Suprapubic skin (tissue), 4 donors: ENCODE measurements at places on chromosomes 13 and 19.

- DNase-seq = no peak
Observed at GRCh38 chr19:16778796-16779411, 50.3 kb upstream of the SIN3B start.

- no peak for DNase-seq
Observed at GRCh38 chr13:39044536-39044935, 6.3 kb downstream of the NHLRC3 start.

DNA sequence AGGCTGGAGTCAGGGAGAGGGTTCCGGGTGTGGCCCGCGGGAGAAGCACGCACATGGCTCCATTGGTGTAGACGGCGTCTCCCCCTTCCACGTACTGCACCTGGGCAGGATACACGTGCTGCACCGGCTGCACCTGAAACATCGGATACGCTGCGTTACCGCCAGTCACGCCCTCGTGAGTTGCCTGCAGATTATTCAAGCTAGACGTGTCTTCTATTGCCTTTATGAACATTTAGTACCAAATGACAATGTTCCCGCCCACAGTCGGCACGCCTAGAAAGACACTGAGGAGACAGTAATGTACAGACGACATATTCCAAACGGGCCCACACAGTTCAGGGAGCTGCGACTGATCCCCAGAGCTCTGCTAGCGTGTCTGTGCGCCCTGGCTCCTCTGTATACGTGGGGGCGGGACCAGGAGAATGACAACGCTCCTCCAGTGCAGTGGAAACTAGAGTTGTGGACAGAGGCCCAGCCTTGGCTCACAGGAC is 64.1 kb upstream of the RANBP3 start:
- peak; percentile 52 for DNase-seq

GRCh38 chr19:29173896-29174295 is 39.1 kb downstream of the UQCRFS1 start:
- DNase-seq = no peak

GRCh38 chr13:25677956-25678355 is 306.2 kb downstream of the ATP8A2 start:
- DNase-seq = no peak

- no peak for DNase-seq
Observed at GRCh38 chr19:29711584-29712132, 3.4 kb downstream of the C19orf12 start.

DNA sequence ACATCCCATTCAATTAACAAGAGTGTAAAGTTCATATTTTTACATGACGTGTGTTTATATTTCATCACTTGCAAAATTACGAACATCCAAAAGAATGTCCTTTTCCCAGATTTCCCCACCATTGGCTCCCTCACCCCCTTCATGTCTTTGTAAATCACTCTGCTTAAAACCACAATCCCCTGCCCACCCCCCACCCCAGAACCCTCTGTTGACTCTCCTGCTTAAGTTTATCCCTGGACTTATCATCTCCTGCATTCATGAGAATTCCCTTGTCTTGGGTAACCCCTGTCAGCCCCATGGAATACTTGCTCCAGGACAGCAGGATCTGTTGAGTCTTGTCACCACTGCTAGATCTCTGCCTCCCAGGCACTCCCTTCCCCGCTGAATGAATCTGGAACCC is 109.9 kb downstream of the COL4A1 start:
- DNase-seq = no peak

- peak; percentile 63 for DNase-seq
Observed at GRCh38 chr13:36673838-36674326, at the start of gene SERTM1. Gene SERTM1 (plus strand): TSS chr13:36674020. CDS start chr13:36695079, 21,059 bp downstream.

- DNase-seq = no peak
Observed at GRCh38 chr13:80447747-80448146, 106.8 kb upstream of the SPRY2 start.

DNA sequence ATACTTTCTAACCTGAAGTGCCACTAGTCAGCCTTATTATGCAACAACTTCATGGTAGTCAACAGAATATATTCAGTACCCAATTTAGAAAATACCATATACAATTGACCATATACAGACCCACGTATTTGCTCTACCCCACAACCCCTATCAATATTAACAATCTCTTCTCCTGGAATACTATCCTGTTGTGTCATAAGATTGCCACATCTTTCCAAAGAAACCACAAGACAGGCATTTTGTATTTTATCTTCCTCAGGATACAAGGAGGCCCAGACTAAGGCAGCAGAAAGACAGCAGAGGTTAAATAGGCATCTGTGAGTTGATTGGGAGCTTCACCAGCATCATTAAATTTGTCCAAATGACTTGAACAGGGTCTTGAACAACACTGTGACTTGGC is 4.5 kb downstream of the SPART start:
- no peak for DNase-seq

GRCh38 chr19:33406521-33407139 is 33.1 kb downstream of the CEBPG start:
- no peak for DNase-seq

GRCh38 chr19:19280561-19280960 is 7.5 kb upstream of the TM6SF2 start:
- no peak for DNase-seq

GRCh38 chr13:67619351-67619994 is 389.3 kb upstream of the PCDH9 start:
- no peak for DNase-seq

DNA sequence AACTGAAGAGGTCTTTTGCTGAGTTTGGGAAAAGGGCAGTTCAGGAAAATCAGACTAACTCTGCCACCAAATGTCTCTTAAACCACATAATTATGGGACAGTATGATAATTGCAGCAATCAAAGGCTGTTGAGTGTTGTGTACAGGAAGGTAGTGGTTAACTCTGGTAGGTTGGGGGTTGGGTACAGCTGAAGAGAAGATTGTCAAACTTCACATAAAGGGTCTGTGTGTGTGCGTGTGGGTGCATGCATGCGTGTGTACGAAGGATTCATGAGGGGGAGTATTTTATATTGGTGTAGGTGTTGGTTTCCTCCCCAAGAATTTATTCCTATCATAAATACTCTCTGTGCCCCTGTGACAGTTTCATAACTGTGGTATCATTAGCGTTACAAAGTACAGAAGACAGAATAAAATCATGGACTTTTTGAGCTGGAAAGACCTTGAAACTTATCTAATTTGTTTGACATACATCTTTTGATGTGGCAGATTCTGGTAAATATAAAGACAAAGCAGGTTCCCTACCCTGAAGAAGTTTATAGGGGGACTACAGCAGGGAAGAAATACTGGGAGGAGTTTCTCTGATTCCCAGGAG is 94.1 kb downstream of the PCCA start:
- DNase-seq = no peak

DNA sequence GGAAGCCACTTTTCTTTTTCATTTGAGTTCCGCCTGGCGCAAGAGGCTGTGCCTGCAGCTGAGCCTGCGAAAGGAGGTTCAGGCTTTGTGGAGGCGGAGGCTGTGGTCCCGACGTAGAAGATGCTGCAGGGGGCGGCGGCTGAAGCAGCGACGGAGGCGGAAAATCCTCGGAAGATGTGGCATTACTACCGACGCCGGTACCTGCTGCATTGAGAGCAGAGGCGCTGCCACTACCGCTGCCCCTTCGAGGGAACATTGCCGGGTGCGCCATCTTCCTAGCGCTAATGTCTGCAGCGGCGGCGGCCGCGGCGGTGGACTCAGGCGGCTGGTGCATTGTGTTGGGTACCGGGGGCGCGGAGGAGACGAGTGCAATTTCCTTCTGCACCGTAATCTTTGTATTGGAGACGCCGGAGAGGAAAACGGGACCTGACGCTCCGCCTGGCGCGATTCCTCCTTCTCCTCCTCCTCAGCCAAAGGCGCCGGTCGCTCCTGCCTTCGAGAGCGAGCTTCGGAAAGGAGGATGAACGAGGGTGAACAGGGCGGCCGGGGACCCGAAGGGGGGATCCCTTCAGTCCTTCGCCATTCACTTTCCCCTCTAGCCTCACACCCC is at the start of gene TSC22D1:
Gene TSC22D1 (minus strand): TSS at position 590 of the 610 bp plus-strand sequence. CDS start 256 bp downstream, at position 334.
- no peak for DNase-seq

- peak; percentile 87 for DNase-seq
Observed at GRCh38 chr19:17468302-17469091, 1.8 kb upstream of the SLC27A1 start.

DNA sequence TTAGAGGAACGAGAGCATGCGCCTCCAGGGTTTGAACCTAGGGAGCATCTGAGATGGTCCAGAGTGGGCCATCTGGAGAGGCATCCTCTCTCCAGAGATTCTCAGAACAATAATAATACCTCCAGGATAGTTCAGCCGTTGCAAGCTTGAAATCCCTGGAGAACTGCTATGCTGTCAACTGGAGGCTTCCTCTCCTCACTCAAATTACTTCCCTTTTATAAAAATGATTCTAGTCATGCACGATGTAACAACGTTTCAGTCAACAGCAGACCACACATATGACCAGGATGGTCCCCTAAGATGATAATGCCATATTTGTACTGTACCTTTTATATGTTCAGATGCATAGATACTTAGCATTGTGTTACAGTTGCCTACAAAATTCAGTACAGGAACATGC is 108.7 kb downstream of the SHISA2 start:
- DNase-seq = no peak

- DNase-seq = no peak
Observed at GRCh38 chr13:66984241-66984640, 245.9 kb downstream of the PCDH9 start.

DNA sequence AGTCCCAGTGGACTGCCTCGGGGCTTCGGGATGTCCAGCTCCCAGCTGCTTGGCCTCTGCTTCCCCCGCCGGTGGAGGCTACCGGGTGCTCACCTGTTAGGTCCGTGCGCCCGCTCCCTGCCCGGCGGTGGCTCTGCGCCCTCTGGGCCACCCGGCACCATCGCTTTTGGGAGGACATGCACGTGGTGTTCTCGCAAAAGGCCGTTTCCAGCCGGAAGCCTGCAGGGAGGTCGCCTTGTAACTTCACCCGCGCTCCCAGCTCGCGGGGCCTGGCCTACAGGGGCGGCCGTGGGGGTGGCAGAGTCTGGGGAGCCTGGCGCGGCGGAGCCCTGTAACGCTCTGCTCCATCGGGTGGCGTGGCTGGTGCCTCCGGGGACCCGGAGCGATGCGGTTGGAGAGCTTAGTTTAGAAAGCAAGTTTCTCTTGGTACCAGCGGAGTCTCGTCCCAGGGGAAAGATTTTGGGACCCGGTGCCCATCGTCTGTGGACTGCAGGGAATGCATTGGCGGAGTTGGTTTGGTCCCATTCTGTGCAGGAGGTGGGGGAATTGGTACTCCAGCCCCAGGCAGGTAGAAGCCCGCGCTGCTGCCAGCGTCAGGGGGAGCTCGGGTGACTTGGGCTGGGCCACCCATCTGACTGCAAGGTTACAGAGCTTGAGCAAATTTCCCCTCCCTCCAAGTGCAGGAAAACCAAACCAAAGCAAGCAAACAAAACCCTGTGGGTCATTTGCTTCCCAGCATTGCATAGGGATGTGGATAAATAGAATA is 673 bp downstream of the SPATA13 start:
- DNase-seq = no peak

DNA sequence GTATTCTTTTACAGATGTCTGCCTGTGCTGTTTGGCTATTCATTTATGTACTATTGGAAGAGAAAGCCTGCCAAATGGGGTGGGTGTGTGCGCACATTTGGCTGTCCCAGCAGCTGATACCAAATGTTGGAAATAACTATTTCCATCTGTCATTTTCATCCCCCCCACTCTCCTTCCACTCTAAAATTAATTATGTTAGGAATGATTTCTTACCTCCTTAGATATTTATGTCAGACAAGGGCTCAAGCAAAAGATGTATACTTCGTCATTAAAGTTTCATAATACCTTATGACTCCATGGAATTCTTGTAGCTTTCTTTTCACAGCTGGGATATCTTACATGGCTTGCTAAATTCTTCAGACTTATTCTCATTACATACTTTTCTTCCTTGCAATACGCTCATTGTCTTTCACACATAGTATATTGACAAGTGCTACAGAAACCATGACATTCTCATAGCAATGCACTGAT is 18.6 kb downstream of the ITM2B start:
- no peak for DNase-seq

DNA sequence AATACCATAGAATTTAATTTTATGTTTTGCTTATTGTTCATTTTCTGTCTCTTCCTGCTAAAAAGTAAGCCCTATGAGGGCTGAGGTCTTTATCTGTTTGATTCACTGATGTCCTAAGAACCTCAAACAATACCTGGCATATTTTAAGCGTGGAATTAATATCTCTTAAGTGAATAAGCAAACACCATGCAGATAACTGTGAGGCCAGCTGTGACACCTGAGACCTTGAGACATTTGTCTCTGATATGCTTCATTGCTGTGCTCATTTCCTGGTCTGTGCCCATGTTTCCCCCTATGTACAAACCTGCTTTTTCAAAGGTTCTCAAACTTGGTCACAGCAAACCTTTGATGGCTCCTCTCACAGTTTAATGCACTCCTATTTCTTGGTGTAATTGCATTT is 254.6 kb downstream of the COG6 start:
- no peak for DNase-seq

- no peak for DNase-seq
Observed at GRCh38 chr13:94822356-94822755, 110.0 kb upstream of the SOX21 start.

DNA sequence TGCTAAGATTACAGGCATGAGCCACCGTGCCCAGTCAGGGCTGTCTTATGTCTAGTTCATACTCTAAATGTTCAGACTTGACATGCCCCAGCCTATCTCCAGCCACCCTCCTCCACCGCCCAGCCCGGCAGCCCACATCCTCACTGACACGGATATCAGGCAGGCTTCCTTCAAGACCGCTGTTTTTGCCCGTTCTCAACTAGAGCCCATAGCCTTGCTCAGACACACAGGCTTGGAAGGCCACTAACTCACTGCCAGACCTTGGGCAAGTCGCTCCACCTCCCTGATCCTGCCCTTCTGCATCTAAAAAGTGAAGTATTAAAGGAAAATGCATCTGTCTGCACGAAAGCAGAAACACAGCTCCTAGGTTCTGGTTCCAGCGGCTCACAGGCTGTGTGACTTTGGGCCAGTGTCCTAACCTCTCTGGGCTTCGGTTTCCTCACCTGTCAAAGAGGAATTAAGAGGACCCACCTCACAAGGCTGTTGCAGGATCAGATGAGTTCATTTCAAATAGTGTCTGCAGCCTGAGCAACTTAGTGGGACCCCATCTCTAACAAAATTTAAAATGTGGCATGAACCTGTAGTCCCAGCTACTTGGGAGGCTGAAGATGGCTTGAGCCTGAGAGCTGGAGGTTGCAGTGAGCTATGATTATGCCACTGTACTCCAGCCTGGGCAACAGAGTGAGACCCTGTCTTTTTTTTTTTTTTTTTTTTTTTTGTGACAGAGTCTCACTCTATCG is 14.5 kb upstream of the CERS4 start:
- no peak for DNase-seq

- DNase-seq = no peak
Observed at GRCh38 chr13:97321101-97321500, 99.0 kb downstream of the MBNL2 start.

DNA sequence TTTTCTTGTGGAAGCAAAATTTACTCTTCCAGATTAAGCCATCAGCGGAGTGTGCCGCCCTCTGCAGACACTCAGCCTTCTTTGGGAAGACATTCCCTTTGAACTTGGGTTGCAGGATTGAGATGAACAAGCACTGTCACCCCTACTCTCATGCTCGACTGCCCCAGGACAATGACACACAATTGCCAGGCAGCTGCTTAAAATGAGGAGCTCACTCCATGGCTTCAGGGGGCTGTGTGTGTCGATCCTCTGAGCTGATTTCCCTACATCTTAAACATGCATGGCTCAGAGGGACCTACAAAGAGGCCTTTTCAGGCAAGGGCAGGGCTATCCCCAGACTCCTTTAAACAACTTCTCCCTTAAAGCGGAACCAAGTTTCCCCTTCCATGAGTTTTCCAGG is 107.5 kb upstream of the MBNL2 start:
- DNase-seq = no peak
